Stimulated activated CD8-positive, alpha-beta memory T cell treated with anti-CD3 and anti-CD28 coated beads, Interleukin-15, amount 100 ng/mL, for 4 hours (primary cell): ENCODE measurements at places on chromosomes 3 and 15.

DNA sequence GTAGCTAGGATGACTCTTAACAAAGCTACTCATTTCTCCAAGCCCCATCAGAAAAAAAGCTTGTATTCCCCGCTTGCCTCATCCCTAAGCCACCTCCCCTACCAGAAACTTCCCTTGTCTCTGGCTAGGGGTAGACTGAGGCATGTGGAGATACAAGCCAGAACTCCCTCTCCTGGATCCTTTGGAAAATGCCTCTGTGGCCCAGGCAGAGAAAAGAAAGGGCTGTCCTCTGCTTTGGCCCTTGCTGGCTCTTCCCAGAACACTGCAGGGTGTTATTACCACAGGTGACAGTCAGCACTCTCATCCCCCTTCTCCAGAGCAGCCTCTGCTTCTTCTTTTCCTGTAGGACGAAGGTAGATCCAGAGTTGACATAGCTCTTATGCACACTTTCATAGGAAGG, 15.2 kb downstream of the RMDN3 start:
- no peak for DNase-seq

- no peak for DNase-seq
Measured at GRCh38 chr15:56215769-56216168, 27.9 kb downstream of the RFX7 start.

DNA sequence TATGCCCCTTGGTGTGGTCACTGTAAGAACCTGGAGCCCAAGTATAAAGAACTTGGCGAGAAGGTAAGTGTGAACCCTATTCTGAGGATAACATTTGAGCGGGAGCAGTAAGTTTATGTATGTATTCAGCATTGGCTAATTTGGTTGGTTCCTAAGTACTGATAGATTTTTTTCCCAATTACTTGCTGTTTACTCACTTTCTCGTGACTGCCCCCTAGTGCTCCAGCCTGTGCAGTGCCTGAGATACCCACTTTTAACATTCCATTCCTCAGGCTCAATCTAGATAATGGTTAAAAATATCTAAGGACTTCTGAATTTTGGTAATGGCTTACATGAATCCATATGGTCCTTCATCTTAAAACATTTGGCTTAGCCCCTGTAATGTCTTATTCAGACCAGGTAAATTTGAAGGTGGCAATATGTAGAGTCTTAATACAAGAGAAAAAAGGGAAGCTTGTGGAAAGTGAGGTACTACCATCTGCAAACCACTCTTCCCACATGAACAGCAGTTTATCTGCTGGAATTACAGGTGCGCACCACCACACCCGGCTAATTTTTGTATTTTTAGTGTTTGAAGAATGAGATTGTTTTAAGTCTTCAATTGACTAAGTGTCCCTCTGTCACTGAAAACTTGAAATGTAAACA, 7.1 kb downstream of the ELL3 start:
- DNase-seq = no peak

DNA sequence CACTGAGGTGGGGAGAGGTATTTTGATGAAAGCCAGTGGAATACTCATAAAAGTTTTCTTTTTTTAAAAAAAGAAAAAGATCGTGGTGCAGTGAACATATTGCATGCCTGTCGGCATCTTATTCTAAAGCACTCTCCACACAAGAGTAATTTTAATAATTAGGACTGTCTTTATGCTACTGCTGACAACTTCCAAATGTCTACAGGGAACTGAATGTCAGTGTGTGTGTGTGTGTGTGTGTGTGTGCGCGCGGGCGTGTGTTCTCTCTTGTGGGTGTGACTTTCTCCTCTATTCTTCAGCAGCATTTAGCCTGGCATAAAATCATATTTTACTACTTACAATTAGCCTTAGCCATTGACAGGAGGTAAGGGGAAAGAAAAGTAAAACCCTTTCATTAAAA, 268.5 kb downstream of the C3orf38 start:
- no peak for DNase-seq

- DNase-seq = no peak
Measured at GRCh38 chr15:45183511-45183910, 4.3 kb downstream of the SHF start.

- no peak for DNase-seq
Measured at GRCh38 chr15:33831646-33832045, 136.7 kb upstream of the CHRM5 start.

DNA sequence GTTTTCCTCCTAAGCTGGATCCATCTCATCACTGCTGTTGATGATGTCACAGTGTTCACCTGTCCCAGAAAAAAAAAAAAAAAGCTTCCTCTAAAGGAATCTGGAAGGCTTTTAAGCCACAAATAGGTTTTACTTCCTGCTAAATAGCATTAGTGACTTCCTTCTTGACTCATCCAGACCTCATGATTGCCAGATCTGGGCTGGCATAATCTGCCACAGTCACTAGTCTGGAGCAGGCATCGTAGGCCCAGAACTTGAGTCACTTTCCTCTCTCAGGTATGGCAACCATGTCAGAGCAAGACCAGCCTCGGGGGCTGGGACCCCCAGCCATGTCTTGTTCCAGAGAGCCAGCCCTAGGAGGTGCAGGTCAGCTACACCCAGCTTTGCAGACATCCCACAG, 266.5 kb upstream of the CADM2 start:
- no peak for DNase-seq

DNA sequence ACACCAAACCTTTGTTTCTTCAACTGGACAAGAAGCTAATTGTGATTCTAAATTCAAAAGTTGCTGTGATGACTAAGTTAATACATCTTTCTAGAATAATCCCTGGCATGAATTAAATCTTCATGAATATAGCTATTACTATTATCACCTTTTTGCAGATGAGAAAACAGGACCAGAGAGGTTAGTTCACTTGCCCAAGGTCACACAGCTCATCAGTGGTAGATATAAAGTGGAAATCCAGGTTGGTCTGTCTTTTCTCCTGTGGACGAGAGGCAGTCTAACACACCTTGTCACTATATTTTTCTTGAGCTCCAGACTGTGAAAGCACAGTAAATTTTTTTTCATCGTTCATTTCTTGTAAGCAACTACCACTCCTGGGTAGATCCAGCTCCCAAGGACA, 247.6 kb upstream of the LRTM1 start:
- no peak for DNase-seq

GRCh38 chr3:36580716-36581115, 183.6 kb downstream of the DCLK3 start:
- no peak for DNase-seq

GRCh38 chr3:38689774-38690173, 40.3 kb upstream of the SCN5A start:
- no peak for DNase-seq

- DNase-seq = no peak
Measured at GRCh38 chr3:61646851-61647525, 85.6 kb downstream of the PTPRG start.

GRCh38 chr3:160451602-160452001, 2.0 kb upstream of the TRIM59 start:
- no peak for DNase-seq

DNA sequence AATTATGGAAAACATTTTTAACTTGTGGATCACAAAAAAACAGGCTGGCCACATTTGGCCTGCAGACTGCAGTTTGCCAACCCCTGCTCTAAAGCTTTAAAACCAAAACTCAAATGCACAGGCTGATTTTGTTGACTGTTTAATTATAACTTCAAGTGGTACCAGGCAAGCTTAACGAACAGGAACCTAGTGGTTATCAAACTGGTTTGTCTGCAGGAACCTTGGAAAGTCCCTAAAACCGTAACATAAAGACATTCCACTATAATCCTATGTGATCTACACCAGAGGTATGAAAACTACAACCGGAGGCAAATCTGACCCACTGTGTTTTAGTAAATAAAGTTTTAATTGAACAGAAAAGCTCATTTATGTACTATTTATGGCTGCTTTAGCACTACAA, 52.4 kb downstream of the TBL1XR1 start:
- no peak for DNase-seq

DNA sequence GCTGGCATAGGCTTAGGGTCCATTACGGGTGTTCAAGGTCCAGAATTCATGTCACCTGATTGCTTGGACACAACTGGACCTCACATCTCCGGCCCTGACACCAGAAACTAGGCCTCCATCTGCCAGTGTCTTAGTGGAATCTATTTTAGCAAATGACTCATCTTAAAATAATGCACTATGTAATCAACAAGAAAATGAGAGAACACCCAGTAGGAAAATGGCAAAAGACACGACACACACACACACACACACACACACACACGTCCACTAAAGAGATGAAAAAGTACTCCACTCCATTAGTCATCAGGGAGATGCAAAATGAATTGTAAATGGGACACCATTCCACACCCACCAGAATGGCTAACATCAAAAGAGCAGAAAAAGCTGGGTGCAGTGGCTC, 11.2 kb downstream of the APBA2 start:
- no peak for DNase-seq

- DNase-seq = no peak
Measured at GRCh38 chr3:122025296-122025695, 3.2 kb upstream of the ILDR1 start.
